Astrocyte (in vitro differentiated cells and primary cell): ENCODE measurements at places on chromosomes 11 and 22. TPM values are rescaled to one million over a fixed set of nuclear protein-coding genes. Genes with fewer than 3 reads are reported as not detected.

P2RX3 gene
- not detected in 2 replicates for total RNA-seq

MRGPRE gene
- not detected in 2 replicates for total RNA-seq

YPEL1 gene
- total RNA-seq, result 0.82 and 0.86 TPM in 2 replicates

SNX32 gene
- total RNA-seq, result 1.2 and 1.5 TPM in 2 replicates

DEUP1 gene
- 0.41 and 0.91 TPM in 2 replicates for total RNA-seq

- H3K27ac ChIP-seq, result no peak overlapping the region
- no peak overlapping the region for H3K4me3 ChIP-seq
- no peak for DNase-seq
- no peaks in the 10 kb centered on the region for H3K4me1 ChIP-seq
- H3K36me3 ChIP-seq, result no peaks in the 10 kb centered on the region
These were observed 27.7 kb downstream of the RSPH14 start for GRCh38 chr22:23113847-23114720.

GRCh38 chr22:49961005-49961600 is 531 bp downstream of the PIM3 start:
- H3K4me3 ChIP-seq, result peak overlapping the region; percentile 75
- H3K4me1 ChIP-seq, result peaks cover 31% of the 10 kb centered on the region
- no peaks in the 10 kb centered on the region for H3K27me3 ChIP-seq
- peak; percentile 45 for DNase-seq

GRCh38 chr11:67564230-67564629 is 19.4 kb upstream of the GSTP1 start:
- H3K4me1 ChIP-seq, result peaks cover 23% of the 10 kb centered on the region
- peak overlapping the region; percentile 97 for H3K27ac ChIP-seq
- H3K4me3 ChIP-seq, result peak overlapping the region; percentile 25
- H3K27me3 ChIP-seq, result no peaks in the 10 kb centered on the region
- DNase-seq, result peak; percentile 43

DNA sequence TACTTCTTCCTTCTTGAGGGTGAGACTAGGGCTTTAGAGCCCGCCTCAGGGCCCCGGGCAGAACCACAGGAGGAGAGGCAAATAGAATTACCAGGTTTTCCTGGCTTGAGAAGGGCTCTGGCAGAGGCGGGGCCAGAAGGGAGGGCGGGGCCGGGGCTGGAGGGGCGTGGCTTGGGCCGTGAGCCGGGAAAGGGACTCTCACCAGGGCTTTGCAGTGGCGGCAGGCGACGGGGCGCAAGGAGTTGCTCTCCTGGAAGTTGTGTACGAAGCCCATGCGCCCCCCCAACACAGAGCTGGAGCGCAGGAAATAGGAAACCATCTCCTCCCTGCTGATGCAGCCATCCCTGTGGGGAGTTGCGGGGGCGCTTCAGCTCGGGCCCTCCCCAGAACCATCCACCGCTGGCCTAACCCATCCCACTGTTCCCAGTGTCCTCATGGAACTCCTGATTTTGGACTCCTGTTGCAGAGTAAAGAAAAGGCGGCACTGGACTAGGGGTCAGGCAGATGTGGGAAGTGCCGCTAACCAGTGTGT is 6.9 kb upstream of the NRXN2 start:
- H3K4me3 ChIP-seq, result no peak overlapping the region
- no peak overlapping the region for H3K27ac ChIP-seq
- no peaks in the 10 kb centered on the region for H3K4me1 ChIP-seq

DNA sequence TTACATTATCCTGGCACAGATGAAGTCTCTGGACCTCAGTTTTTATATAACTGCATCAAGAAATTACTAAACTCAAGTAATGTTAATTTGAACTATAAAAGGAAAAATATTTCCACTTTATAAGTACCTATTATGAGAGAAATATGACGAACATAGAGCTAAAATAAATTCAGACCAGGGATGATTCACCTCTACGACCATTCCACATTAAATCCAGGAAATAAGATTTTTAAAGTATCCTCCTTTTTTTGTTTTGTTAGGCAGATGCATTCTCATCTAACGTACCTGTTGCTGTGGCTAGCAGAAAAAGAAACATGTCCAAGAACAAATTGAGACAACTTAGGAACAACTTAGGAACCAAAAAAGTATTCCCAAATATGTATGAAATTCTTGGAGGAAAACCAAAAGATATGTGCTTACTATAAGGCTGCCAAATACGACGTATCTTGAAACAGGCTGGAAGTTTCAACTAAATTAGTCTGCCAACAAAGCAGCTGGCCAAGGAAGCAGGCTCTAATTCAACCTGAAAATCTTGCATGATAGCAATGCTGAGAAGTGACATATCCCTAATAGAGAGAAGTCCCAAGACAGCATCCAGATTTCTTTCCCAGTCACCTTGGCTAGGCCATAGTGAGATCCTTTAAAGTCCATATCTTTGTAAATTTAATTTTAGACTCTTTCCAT is 15.7 kb downstream of the SPTY2D1 start:
- peak overlapping the region; percentile 1 for H3K27ac ChIP-seq
- peak; percentile 68 for DNase-seq
- H3K4me3 ChIP-seq, result no peak overlapping the region
- peaks cover 14% of the 10 kb centered on the region for H3K36me3 ChIP-seq
- no peaks in the 10 kb centered on the region for H3K27me3 ChIP-seq

DNA sequence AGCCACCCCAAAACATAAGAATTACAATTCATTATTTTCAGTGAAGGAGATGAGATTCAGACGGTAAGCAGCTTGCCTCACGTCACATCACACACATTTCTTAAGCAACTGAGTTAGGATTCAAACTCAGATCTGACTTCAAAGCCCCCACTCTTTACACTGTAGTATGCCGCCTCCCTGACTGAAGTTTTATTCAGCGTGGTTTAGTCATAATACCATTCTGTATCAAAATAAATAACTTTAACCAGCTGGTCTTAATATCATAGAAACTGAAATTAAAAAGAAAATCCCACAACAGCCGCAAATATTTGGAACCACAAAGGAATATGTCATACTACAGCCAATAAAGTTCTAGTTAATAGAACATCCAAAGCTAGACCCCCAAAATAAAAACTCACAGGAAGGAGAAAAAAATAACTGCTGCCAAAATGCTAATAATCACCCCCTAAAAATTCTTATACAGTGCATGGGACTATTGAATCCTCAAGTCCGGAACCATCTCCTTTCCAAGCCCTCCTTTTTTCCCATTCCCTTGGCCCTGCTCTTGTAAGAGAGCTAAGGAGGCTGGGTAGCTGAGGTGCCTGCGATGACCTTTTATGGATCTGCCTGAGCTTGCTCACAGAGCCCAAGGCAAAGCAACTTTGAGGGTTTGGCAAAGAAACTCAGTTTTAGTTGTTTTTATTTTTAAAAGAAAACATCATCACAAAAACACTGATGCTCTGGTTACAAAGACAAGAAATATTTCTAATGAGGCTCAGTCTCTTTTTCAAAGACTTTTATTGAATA is 334.5 kb downstream of the TTC28 start:
- no peak overlapping the region for H3K4me3 ChIP-seq
- H3K4me1 ChIP-seq, result no peaks in the 10 kb centered on the region
- H3K36me3 ChIP-seq, result no peaks in the 10 kb centered on the region
- no peak overlapping the region for H3K27ac ChIP-seq

GRCh38 chr11:14409891-14410290 is 50.9 kb upstream of the RRAS2 start:
- H3K27me3 ChIP-seq, result no peaks in the 10 kb centered on the region
- H3K36me3 ChIP-seq, result no peaks in the 10 kb centered on the region
- no peak overlapping the region for H3K4me3 ChIP-seq
- H3K4me1 ChIP-seq, result peaks cover 24% of the 10 kb centered on the region

DNA sequence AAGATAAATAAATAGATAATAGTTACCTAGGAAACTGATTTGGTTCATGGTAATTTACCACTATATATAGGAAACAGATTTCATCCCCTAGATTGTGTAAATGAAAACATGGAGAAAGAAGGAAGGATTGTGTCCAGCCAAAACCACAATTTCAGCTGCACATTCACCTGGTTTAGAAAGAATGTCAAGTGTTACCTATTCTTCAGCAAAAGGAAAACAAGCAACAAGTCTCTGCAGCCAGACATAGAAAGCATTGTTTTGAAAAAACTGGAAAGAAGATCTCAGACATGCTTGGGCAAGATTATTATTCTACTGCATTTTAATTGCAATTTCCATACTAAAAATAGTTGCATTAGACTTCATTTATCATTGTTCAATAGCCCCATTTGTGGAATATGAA is 8.8 kb upstream of the BMAL1 start:
- H3K27me3 ChIP-seq, result no peaks in the 10 kb centered on the region
- H3K4me3 ChIP-seq, result no peak overlapping the region
- H3K27ac ChIP-seq, result no peak overlapping the region
- DNase-seq, result no peak
- no peaks in the 10 kb centered on the region for H3K36me3 ChIP-seq

DNA sequence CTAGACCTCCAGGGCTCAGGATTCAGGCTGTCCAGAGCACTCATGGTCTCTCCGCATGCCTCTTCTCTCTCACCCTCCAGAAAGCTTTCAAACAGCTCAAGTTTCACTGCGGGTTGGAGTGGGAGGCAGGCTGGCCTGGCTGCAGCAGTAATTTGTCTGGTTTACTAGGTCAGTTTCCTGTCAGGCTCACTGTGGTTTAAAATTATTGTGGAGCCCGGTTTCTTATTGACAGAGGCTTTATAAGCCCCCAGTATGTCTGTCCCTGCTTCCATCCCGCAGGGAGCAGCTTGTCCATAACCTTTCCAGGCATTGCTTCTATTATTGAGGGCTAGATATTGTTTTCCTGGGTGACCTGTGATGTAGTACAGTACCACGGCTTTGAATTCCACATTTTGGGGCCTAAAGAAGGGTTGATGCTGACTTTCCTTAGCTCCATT is 235.3 kb upstream of the SORL1-AS1 start:
- H3K4me3 ChIP-seq, result no peak overlapping the region
- peak; percentile 78 for DNase-seq
- H3K36me3 ChIP-seq, result no peaks in the 10 kb centered on the region
- H3K27ac ChIP-seq, result no peak overlapping the region

DNA sequence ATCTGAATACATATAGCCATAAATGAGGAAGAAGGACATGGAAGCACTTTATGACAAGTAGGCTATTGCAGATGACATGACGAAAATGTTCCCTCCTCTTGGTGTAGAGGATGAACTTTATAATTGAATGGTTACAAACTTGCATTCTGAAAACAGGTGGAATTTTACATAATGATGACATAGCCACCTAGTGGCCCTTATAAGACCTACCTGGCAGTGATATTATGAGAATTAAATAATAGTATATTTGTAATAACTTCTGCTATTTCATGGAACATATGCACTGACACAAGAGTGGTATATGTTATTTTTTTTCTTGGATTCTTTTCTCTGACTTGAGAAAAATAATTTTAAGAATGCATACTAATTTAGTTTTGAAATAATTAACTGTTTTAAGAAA is 22.9 kb downstream of the TRIM22 start:
- no peak overlapping the region for H3K4me3 ChIP-seq
- H3K27me3 ChIP-seq, result no peaks in the 10 kb centered on the region
- DNase-seq, result no peak
- no peaks in the 10 kb centered on the region for H3K4me1 ChIP-seq

DNA sequence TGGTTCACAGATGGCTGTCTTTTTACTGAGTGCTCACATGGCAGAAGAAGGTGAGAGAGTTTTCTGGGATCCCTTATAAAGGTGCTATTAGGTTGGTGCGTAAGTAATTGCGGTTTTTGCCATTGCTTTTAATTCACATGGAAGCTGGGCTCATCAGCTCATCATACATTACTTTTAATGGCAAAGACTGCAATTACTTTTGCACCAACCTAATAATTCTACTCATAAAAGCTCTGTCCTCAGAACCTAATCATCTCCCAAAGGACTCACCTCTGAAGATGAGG is 23.0 kb downstream of the RCN1 start:
- H3K4me1 ChIP-seq, result peaks cover 9% of the 10 kb centered on the region
- H3K27me3 ChIP-seq, result peaks cover 4% of the 10 kb centered on the region
- no peaks in the 10 kb centered on the region for H3K36me3 ChIP-seq
- DNase-seq, result no peak
- H3K4me3 ChIP-seq, result no peak overlapping the region
- H3K27ac ChIP-seq, result no peak overlapping the region

GRCh38 chr22:50189184-50189848 is 3.6 kb downstream of the TRABD start:
- H3K27me3 ChIP-seq, result no peaks in the 10 kb centered on the region
- no peak overlapping the region for H3K27ac ChIP-seq
- H3K4me1 ChIP-seq, result peaks cover 27% of the 10 kb centered on the region
- H3K36me3 ChIP-seq, result no peaks in the 10 kb centered on the region

DNA sequence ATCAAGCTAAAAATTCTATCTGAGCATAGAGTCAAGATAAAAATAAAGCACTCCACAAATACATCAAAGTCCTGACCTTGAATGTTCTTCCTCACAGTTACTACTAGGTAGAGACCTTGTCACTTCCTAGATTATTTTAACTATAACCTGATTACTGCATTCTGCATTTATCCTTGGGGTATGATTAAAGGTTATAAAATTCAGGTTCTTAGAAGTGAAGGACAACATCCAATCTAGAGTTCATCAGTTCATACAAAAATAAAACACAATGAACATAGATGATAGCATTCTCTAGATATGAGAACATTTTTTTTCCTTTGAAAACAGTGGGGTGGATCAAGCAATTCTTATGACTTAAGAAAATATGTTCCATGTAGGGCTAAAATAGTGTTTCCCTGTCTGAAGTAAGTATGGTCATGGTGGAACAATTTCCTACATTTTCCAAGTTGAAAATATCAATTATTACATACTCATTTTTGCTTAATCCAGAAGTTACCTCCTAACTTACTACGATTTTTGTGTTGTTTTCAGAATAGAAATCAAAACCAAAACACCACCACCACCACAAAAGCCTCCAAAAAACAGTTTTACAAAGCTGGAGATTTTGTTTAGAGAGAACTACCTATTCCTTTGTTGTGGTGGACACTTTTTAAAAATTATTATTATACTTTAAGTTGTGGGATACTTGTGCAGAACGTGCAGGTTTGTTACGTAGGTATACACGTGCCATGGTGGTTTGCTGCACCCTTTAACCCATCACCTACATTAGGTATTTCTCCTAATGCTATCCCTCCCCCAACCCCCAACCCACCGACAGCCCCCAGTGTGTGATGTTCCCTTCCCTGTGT is 112.0 kb upstream of the DDI1 start:
- peak; percentile 47 for DNase-seq
- H3K4me1 ChIP-seq, result peaks cover 5% of the 10 kb centered on the region
- peak overlapping the region; percentile 39 for H3K27ac ChIP-seq
- H3K27me3 ChIP-seq, result no peaks in the 10 kb centered on the region
- H3K36me3 ChIP-seq, result no peaks in the 10 kb centered on the region

- H3K27ac ChIP-seq, result peak overlapping the region; percentile 68
- no peaks in the 10 kb centered on the region for H3K36me3 ChIP-seq
- no peaks in the 10 kb centered on the region for H3K27me3 ChIP-seq
- H3K4me3 ChIP-seq, result no peak overlapping the region
- peaks cover 24% of the 10 kb centered on the region for H3K4me1 ChIP-seq
- DNase-seq, result no peak
These were observed 41.3 kb downstream of the CD6 start for GRCh38 chr11:61012737-61013215.

- no peak overlapping the region for H3K4me3 ChIP-seq
- H3K4me1 ChIP-seq, result peaks cover 33% of the 10 kb centered on the region
- peak overlapping the region; percentile 62 for H3K27ac ChIP-seq
- no peaks in the 10 kb centered on the region for H3K27me3 ChIP-seq
- DNase-seq, result no peak
These were observed 22.6 kb upstream of the SERPIND1 start for GRCh38 chr22:20751185-20751851.

- H3K36me3 ChIP-seq, result no peaks in the 10 kb centered on the region
- no peaks in the 10 kb centered on the region for H3K4me1 ChIP-seq
- H3K27me3 ChIP-seq, result no peaks in the 10 kb centered on the region
- no peak overlapping the region for H3K27ac ChIP-seq
- H3K4me3 ChIP-seq, result no peak overlapping the region
These were observed 1775.4 kb downstream of the LRRC4C start for GRCh38 chr11:39683951-39684554.
